Activated CD4-positive, CD25-positive, alpha-beta regulatory T cell (primary cell): ENCODE measurements at places on chromosomes 3 and 15.
A peak's percentile ranks its signal among the peaks of the same experiment; 100 is the strongest.

- no peak for DNase-seq
Measured at GRCh38 chr15:49223536-49224274, 53.7 kb downstream of the GALK2 start.

DNA sequence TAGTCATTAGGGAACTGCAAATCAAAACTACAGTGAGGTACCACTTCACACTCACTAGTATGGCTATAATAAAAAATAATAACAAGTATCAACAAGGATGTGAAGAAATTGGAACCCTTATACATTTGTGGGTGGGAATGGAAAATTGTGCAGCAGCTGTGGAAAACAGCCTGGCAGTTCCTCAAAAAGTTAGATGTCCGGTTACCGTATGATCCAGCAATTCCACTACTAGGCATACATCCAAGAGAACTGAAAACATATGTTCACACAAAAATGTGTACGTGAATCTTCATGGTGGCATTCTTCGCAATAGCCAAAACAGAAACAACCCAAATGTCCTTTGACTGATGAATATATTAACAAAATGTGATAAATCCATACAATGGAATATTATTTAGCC, 187.9 kb upstream of the LYSMD4 start:
- no peak for DNase-seq

DNA sequence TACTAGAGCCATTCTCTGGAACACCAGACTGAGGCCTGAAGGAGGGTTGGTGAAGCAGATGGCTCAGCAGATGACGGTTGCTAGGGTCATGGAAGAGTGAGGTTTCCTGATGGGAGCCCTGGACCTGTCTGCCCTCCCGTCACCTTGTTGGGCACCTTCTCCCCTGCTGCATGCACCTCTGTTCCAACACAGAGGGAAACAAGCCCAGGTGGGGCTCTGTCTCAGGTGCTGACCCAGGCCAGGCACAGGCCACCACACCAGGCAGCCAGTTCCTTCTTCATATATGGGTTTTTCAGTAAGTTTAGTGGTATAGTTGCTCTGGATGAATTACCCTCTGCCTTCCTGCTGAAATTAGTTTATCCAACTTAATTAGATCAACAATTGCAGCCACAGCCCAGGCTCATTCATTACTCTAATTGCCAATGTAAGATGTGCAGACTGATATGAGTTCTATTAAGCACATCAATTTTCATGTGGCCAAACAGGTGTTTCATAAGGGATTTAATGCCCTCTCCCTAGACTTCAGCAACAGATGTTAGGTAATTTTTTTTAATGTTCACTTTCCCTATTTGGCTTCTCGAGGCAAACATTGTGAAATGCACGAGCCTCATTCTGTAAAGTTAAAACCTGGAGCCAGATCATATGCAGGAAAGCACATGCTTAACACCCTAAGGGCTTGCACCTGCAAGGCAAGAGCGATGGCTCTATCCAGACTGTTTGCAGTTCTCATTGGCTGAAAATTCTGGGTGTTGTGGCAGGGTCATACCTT, 174.8 kb downstream of the CHDH start:
- no peak for DNase-seq

- DNase-seq, result no peak
Measured at GRCh38 chr3:57038466-57039164, 21.8 kb upstream of the SPATA12 start.

GRCh38 chr15:63010920-63011693, 31.4 kb upstream of the TPM1 start:
- DNase-seq, result no peak

- no peak for DNase-seq
Measured at GRCh38 chr3:139388821-139389551, 461 bp downstream of the COPB2 start.

DNA sequence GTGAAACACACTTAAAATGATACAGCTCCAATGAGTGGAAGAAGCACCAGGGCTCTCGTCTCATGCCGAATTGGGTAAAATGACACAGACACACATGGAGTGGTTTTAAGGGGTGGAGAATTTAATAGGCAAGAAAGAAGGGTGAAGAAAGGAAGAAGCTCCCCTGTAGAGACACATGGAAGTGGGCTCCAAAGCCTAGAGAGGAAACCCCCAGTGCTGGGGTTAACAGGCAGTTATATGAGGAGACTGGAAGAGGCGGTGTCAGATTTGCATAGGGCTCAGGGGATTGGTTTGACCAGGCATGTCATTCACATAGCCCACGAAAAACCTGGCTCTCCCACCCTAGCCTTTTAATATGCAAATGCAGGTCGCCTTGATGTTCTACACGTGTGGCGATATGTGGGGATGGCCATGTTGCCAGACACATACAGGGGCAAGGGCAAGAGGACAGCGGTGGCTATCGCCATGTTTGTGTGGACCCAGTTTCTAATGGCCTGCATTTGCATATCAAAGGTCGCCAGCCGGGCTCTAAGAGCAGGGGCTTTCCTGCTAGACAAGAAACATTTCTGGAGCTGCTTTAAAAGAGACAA, 1.9 kb upstream of the DPH6 start:
- DNase-seq, result no peak

DNA sequence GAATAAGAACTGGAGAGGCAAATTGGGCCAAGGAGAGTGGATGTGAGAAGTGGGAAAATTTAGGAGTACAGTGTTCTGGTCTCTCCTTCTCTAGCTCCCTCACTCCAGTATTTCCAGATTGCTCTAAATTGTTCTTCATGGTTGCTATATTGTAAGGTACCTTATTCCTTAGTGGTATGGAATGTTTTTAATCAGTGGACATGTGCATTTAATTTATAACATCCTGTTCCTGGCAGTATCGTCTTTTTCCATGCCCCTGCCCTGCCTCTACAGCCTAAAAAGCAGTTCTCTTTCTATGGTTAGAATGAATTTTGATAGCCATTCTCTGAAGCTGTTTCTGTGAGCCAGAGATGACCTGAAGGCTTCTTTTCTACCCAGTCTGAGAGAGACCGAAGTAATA, 180.5 kb downstream of the TCF12 start:
- DNase-seq, result no peak

GRCh38 chr3:48110463-48110862, 77.8 kb downstream of the CDC25A start:
- DNase-seq, result no peak

GRCh38 chr3:88038566-88038965, 20.2 kb downstream of the CGGBP1 start:
- no peak for DNase-seq

DNA sequence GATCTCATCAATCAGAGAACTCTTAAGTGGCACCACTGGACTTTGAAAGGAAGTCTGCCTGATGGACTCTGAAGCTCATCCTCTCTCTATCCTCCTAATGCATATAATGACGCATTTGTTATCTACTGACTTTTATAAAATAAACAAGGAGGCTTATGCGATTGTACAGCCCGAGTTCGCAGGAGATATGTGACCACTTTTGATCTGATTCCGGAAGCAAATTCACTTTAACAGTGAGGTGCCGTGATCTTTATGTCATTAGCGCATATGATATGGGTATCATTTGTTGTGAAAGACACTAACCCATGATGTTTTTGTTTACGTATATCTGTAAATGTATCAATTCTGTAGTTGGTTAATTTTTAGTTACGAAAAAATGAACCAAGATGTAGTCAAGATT, 427 bp upstream of the RNF111 start:
- DNase-seq, result no peak

- DNase-seq, result no peak
Measured at GRCh38 chr15:95558131-95558530, 772.4 kb upstream of the NR2F2 start.

DNA sequence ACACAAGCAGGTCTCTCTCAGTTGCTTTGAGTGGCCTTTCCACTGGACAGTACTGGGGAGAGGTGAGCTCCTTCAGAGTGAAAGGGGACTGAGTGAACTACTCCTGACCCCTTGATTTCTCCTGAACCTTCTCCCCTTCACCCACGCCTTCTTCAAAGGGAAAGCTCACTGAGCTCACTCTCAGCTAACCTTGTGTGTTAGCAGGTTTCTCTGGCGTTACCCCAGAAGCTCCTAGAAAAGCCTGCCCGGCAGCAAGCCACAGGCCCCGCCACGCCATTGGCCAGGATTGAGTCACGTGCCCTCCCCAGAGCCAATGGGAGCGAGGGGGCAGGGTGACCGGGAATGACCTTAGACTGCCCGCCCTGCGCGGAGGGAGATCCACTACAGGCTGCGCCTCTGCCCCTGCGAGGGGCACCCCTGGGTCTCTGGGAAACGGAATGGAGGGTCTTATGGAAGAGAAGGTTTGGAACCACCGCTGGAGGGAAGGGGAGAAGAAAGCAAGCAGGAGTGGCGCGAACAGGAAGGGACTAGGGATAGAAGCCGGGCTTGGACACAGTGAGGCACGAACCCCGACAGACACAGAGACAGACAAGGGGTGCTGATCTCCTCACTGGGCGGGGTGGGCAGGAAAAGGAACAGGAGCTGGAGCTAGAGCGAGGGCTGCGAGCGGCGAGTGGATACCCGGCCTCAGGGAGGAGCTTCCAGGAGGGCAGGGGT, 17.4 kb upstream of the CLK3 start:
- DNase-seq, result peak; percentile 62

GRCh38 chr3:103499132-103499900, 1064.5 kb downstream of the ZPLD1 start:
- no peak for DNase-seq

DNA sequence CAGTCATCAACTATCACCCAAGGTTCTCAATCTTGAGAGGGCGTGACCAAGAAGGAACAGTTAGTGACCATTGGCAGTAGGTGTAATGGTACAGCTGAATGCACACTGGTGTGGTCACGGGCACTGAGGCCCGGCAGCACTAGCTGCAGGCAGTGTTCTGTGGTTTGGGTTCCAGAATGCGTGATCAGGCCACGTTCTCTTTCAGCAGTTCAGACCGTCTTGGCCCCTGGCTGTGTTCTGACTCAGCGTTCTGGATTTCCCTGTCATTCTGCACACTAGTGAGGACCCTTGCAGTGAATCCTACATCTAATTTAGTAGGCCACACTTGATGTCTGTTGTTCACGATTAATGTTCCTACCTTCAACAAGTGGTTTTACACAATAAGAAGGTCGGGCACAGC, 220.5 kb upstream of the SLCO3A1 start:
- DNase-seq, result no peak

DNA sequence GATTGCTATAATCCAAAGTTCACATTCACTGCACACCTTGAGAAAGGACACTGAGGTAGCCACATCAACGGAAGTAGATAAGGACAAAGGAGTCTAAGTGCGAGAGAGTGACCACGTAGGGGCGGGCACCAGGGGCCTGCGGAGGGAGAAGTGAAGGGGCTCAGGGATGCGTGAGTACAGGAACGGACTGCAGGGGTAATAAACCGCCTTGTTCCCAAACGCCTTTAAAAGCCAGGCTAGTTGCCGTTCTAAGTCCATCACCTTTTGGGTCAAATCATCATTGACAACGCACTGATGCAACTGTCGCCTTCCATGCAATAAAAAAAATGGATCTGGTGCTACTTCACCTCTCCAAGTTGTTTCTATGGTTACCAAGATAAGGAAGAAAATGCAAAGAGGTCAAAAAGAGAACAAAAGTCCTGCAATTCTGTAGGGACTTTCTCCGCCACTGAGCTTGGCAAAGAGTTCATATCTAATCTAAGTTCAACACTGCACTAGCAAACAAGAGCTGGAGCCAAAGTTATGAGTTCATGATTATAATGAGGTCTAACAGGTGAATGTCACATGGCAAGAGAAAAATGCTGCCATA, 32.6 kb upstream of the ATP11B start:
- DNase-seq, result no peak

DNA sequence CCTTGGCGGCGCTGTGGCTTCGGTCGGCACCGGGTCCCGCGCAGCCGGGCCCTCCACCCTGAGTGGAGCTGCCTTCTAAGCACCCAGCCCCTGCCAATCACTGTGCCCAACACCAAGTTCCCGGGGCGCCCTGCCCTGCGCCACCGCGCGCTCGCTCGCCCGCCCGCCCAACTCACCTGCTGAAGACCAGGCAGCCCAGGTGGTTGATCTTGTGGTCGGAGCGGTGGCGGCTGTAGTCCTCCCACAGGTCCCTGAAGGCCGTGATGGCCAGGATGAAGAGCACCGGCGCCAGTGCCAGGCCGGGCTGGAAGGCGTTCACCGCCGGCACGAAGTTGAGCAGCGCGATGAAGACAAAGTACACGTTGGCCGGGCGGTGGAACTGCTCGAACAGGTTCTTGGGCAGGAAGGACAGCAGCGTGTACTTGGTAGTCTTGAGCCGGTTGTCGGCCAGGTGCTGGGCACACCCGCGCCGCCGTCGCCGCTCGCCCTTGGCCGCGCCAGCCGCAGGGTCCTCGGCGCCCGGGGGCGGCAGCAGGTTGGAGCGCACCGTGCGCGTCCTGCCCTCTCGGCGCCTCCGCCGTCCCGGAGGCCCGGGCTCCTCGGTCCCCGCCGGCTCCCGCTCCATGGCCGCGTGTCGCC, 536 bp downstream of the ATP10A start:
- DNase-seq, result no peak

- no peak for DNase-seq
Measured at GRCh38 chr3:10187944-10188343, 23.2 kb downstream of the IRAK2 start.

GRCh38 chr15:77026501-77027110, 31.7 kb downstream of the PSTPIP1 start:
- no peak for DNase-seq
